ENCODE measurements at places on chromosomes 13 and 19. TPM values are rescaled to one million over a fixed set of nuclear protein-coding genes. Genes with fewer than 3 reads are reported as not detected.

- no peak for DNase-seq
Observed at GRCh38 chr13:89115307-89115706, 1444.1 kb downstream of the SLITRK5 start.

- DNase-seq, result no peak
Observed at GRCh38 chr13:41145136-41145908, 12.7 kb upstream of the KBTBD6 start.

DNA sequence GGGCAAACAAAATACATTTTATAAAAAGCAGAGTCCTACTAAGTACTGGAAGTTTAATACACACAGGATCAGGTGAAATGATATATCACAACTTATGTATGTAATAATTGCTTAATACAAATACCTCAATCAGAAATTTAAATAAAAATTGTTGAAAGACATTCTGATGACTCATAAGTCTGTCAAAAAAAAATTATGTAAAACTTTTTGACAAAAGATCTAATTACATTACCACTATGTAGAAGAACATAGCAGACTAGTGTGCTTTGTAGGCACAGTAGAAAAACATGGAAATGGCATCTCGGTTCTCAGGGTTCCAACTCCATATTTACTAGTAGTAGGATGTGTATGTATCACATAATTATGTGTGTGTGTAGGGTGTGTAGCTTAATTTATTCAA lies 156.2 kb downstream of the DNAJC3 start:
- DNase-seq, result no peak

The CBLC gene
- not detected for polyA plus RNA-seq

DNA sequence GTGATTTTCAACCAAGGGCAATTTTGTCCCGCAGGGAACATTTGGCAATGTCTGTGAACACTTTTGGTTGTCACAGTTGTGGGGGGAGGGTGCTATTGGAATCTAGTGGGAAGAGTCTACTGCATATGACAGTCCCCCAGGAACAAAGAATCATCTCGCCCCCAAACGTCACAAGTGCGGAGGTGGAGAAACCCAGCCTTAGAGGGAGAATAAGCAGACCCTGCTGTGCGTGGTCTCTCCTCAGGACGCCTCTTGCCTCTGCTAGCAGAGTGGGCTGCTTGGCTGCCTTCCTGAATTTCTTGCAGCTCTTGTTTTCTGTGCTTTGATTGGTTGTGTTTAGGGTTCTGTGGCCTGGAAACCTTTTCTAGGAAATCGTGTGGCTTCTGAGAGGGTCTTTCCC lies 42.5 kb downstream of the NFIX start:
- no peak for DNase-seq
